Astrocyte (in vitro differentiated cells and primary cell): ENCODE measurements at places on chromosomes 5 and 9. TPM values are rescaled to one million over a fixed set of nuclear protein-coding genes. Genes with fewer than 3 reads are reported as not detected.

CDH6 gene
- total RNA-seq: 90.1 and 106 TPM in 2 replicates

C5 gene
- 0.41 and 1.1 TPM in 2 replicates for total RNA-seq

CNTLN gene
- total RNA-seq: 4.4 and 5.5 TPM in 2 replicates

MACROH2A1 gene
- total RNA-seq: 121 and 143 TPM in 2 replicates

ZNF484 gene
- 9.8 and 10.6 TPM in 2 replicates for total RNA-seq

HMGCS1 gene
- 95.9 and 146 TPM in 2 replicates for total RNA-seq

CYFIP2 gene
- 82.7 and 96.8 TPM in 2 replicates for total RNA-seq

IRGM gene
- total RNA-seq: not detected in 2 replicates

BAAT gene
- total RNA-seq: 8.9 and 9.5 TPM in 2 replicates

FGF1 gene
- 42.2 and 70.9 TPM in 2 replicates for total RNA-seq

PTCH1 gene
- 18.0 and 21.3 TPM in 2 replicates for total RNA-seq

PLPP7 gene
- total RNA-seq: 0.20 and 0.65 TPM in 2 replicates

SV2C gene
- 0.05 TPM in 2 replicates for total RNA-seq

MARVELD2 gene
- 10.1 and 10.6 TPM in 2 replicates for total RNA-seq

GRCh38 chr5:132473019-132473531 is 17.5 kb downstream of the IRF1 start:
- no peaks in the 10 kb centered on the region for H3K36me3 ChIP-seq
- H3K27ac ChIP-seq: no peak overlapping the region
- H3K27me3 ChIP-seq: no peaks in the 10 kb centered on the region
- peaks cover 11% of the 10 kb centered on the region for H3K4me1 ChIP-seq

DNA sequence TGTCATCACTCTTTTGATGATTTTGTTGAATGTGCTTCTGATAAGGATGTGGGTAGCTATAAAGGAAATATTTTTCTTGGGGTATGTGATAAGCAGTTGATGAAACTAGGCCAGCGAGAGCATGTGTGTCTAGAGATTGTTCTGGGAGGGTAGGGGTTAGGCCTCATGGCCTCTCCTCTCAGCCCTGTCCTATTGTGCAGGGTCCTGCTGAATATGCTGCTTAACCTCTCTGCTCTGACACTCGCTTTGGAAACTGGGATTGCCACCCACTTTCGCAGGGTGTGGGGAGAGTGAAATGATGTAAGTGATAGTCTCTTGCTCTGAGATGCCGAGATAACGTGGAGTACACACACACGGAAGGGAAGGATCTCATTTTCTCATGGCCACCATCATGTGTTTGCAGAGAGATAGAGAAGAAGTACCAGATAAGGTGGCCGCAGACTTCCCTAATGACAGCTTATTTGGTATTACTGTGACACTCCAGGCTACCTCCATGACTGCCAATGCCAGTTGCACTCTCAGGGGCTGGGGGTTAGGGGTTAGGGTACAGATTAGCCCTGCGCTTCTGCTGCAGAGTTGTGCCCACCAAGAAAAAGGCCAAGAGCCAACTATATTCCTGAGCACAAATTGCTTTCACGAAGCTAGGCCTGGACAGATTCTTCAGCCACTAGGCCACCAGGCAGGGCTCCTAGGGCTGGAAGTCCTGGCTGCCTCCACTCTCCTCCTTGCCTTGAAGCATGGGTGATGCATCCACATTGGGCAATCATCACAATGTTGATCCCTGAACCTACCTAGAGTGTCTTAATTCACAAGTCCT is 25.2 kb upstream of the TNFAIP8 start:
- H3K4me3 ChIP-seq: no peak overlapping the region
- no peak for DNase-seq
- no peaks in the 10 kb centered on the region for H3K36me3 ChIP-seq
- H3K27me3 ChIP-seq: no peaks in the 10 kb centered on the region
- H3K27ac ChIP-seq: no peak overlapping the region

GRCh38 chr5:34718516-34718915 is 62.4 kb downstream of the RAI14 start:
- peaks cover 8% of the 10 kb centered on the region for H3K36me3 ChIP-seq
- peaks cover 52% of the 10 kb centered on the region for H3K4me1 ChIP-seq
- H3K27me3 ChIP-seq: no peaks in the 10 kb centered on the region
- no peak for DNase-seq
- peak overlapping the region; percentile 99 for H3K27ac ChIP-seq

DNA sequence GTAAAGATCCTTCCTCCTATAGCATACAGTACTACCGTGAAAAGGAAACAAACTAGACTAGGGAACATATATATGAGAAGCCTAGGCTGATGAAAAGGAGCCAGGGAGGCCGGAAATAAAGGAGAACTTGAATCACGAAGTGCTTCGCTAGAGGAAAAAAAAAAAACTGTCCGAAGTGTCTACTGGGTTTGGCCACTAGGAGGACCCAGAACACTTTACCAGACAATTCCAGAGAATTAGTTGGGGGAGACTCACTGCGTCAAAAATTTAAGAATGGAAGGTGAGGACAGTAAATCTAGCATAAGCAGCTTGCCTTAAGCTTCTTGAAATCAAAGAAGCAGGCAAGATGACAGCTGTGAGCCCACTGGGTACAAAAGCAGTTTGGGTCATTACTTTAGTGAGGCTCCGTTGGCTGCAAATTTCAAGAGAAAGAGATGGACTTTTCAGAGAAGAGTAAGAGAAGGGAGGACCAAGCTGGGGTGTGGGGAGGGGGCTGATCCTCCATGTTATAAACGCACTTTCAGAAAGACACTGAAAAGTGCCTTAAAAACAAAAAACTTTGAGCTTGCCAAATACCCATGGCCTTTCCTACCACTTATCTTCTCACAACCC is 47.4 kb downstream of the P4HA2 start:
- no peaks in the 10 kb centered on the region for H3K4me1 ChIP-seq
- peak; percentile 55 for DNase-seq
- no peaks in the 10 kb centered on the region for H3K36me3 ChIP-seq
- H3K27me3 ChIP-seq: no peaks in the 10 kb centered on the region

DNA sequence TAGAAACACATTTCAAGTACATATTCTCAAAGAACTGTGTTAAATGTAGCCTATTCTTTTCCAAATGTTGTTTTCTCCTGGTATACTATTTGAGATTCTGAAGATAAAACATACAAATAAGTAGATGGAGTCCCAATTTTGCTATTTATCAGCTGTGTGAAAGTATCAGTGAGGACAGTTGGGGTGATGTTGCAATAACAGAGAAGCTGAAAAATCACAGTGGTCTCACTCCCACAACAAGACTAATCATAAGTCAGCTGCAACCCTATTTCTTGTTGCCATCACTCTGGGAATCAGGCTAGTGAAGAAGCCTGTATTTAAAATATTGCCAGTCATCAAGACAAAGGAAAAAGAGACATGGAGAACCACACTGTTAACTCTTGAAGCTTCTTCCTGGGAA is 25.9 kb upstream of the LURAP1L start:
- H3K27ac ChIP-seq: no peak overlapping the region
- H3K36me3 ChIP-seq: no peaks in the 10 kb centered on the region
- DNase-seq: no peak
- H3K4me3 ChIP-seq: no peak overlapping the region
- H3K27me3 ChIP-seq: no peaks in the 10 kb centered on the region

DNA sequence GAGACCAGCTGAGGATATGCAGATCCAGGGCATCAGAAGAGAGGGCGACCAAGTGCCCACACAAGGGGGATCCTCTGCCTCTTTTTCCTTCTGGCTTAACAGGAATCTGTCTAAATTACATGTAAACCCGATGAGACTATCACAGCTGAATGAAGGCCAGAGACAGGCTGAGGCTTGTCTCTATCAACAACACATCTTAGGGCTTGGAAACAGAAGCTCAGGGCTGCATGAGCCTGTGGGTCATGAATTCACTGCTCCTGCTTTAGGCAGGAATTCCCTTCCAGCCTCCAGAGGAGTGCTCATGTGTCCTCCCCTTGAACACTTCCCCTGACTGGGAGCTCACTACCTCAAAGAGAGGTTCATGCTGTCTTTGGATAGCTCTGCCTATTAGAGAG is 106.1 kb upstream of the PHYKPL start:
- DNase-seq: no peak
- no peaks in the 10 kb centered on the region for H3K4me1 ChIP-seq
- H3K27me3 ChIP-seq: no peaks in the 10 kb centered on the region
- no peak overlapping the region for H3K27ac ChIP-seq
- H3K36me3 ChIP-seq: no peaks in the 10 kb centered on the region

DNA sequence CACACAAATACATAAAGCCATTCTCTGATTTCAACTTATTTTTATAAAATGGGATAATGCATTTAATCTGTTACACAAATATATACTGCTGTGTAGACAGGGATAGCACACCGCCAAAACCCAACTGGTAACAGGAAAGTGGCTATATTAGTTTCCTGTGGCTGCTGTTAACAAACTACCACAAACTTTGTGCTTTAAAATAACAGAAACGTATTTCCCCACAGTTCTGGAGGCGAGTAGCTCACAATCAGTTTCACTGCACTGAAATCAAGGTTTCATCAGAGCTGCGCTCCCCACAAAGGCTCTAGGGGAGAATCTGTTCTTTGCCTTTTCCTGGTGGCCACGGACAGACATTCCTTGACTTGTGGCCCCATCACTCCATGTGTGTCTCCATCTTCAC is 94.0 kb downstream of the MLLT3 start:
- H3K4me3 ChIP-seq: no peak overlapping the region
- H3K4me1 ChIP-seq: no peaks in the 10 kb centered on the region
- no peak for DNase-seq
- no peaks in the 10 kb centered on the region for H3K36me3 ChIP-seq
- H3K27ac ChIP-seq: no peak overlapping the region

GRCh38 chr9:97487861-97488260 is 13.6 kb upstream of the TMOD1 start:
- no peaks in the 10 kb centered on the region for H3K27me3 ChIP-seq
- no peaks in the 10 kb centered on the region for H3K36me3 ChIP-seq
- no peaks in the 10 kb centered on the region for H3K4me1 ChIP-seq
- no peak for DNase-seq

- H3K27ac ChIP-seq: peak overlapping the region; percentile 33
- peaks cover 7% of the 10 kb centered on the region for H3K4me1 ChIP-seq
- H3K36me3 ChIP-seq: no peaks in the 10 kb centered on the region
- H3K27me3 ChIP-seq: no peaks in the 10 kb centered on the region
Observed at GRCh38 chr5:131514316-131515283, 120.4 kb downstream of the RAPGEF6 start.

DNA sequence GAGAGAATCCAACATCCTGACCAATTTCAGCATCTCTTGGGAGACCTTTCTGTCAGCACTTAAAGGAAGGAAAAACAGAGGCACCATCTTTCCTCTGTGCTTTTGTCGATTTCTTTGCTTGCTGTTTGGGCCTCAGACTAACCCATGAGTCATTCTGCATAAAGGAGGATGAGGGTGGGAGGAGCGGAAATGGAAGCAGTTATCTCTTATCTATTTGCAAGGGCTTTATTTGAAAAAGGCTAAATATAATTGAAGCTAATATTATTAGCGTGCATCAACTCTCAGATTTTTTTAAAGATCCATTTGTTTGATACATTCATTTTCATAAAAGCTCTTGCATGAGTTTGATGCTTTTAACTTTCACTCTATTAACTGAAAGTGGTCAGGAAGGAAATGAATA is 72.9 kb downstream of the ZNF622 start:
- no peaks in the 10 kb centered on the region for H3K27me3 ChIP-seq
- no peak for DNase-seq
- no peak overlapping the region for H3K27ac ChIP-seq
- no peak overlapping the region for H3K4me3 ChIP-seq
- no peaks in the 10 kb centered on the region for H3K36me3 ChIP-seq
- H3K4me1 ChIP-seq: no peaks in the 10 kb centered on the region

DNA sequence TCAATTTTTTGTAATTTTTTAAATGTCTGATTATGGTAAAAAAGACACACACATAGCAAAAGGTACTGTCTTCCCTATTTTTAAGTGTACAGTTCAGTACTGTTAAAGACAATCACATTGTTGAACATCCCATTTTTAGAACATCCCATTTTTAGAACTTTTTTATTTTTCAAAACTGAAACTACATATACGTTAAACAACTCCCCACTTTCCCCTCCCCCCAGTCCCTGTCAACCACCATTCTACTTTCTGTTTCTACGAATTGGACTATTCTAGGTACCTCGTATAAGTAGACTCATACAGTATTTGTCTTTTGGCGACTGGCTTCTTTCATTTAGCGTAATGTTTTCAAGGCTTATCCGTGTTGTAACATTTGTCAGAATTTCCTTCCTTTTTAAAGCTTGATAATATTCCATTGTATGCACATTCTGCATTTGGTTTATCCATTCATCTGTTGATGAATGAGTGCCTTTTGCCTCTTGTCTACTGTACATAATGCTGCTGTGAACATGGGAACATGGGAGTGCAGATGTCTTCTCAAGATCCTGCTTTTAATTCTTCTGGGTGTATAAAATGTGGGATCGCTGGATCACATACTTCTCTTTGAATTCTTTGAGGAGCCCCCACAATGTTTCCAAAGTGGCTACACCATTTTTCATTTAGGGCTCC is 154.0 kb downstream of the PIK3R1 start:
- H3K27ac ChIP-seq: no peak overlapping the region
- no peaks in the 10 kb centered on the region for H3K27me3 ChIP-seq
- H3K4me1 ChIP-seq: peaks cover 9% of the 10 kb centered on the region
- no peaks in the 10 kb centered on the region for H3K36me3 ChIP-seq
- no peak for DNase-seq
- no peak overlapping the region for H3K4me3 ChIP-seq

- H3K27me3 ChIP-seq: peaks cover 2% of the 10 kb centered on the region
- no peaks in the 10 kb centered on the region for H3K4me1 ChIP-seq
- H3K4me3 ChIP-seq: no peak overlapping the region
- no peaks in the 10 kb centered on the region for H3K36me3 ChIP-seq
Observed at GRCh38 chr5:142181096-142181495, 72.5 kb downstream of the NDFIP1 start.

GRCh38 chr9:110975278-110975677 is 63.0 kb downstream of the LPAR1 start:
- no peak overlapping the region for H3K4me3 ChIP-seq
- peaks cover 5% of the 10 kb centered on the region for H3K4me1 ChIP-seq
- peaks cover 2% of the 10 kb centered on the region for H3K36me3 ChIP-seq
- DNase-seq: no peak

GRCh38 chr5:105868038-105868780 is 1802.5 kb downstream of the EFNA5 start:
- H3K36me3 ChIP-seq: no peaks in the 10 kb centered on the region
- H3K27me3 ChIP-seq: no peaks in the 10 kb centered on the region
- H3K4me1 ChIP-seq: no peaks in the 10 kb centered on the region

- H3K4me1 ChIP-seq: no peaks in the 10 kb centered on the region
- DNase-seq: no peak
- no peak overlapping the region for H3K27ac ChIP-seq
- peaks cover 18% of the 10 kb centered on the region for H3K36me3 ChIP-seq
- no peaks in the 10 kb centered on the region for H3K27me3 ChIP-seq
- no peak overlapping the region for H3K4me3 ChIP-seq
Observed at GRCh38 chr9:97617939-97618416, 15.2 kb downstream of the TSTD2 start.

GRCh38 chr9:26319859-26320258 is 572.7 kb downstream of the CAAP1 start:
- no peak overlapping the region for H3K4me3 ChIP-seq
- H3K27me3 ChIP-seq: no peaks in the 10 kb centered on the region
- no peak for DNase-seq
- no peak overlapping the region for H3K27ac ChIP-seq

- H3K36me3 ChIP-seq: no peaks in the 10 kb centered on the region
- peak; percentile 56 for DNase-seq
- peaks cover 9% of the 10 kb centered on the region for H3K4me1 ChIP-seq
- peak overlapping the region; percentile 37 for H3K4me3 ChIP-seq
- H3K27ac ChIP-seq: no peak overlapping the region
- H3K27me3 ChIP-seq: no peaks in the 10 kb centered on the region
Observed at GRCh38 chr9:129237164-129237611, 59.1 kb upstream of the IER5L start.

GRCh38 chr5:123147741-123148140 is 58.7 kb downstream of the PRDM6 start:
- DNase-seq: no peak
- no peaks in the 10 kb centered on the region for H3K4me1 ChIP-seq
- no peak overlapping the region for H3K27ac ChIP-seq
- no peak overlapping the region for H3K4me3 ChIP-seq
- no peaks in the 10 kb centered on the region for H3K36me3 ChIP-seq
- H3K27me3 ChIP-seq: no peaks in the 10 kb centered on the region
